ENCODE measurements at places on chromosomes 2 and 18. TPM values are rescaled to one million over a fixed set of nuclear protein-coding genes. Genes with fewer than 3 reads are reported as not detected.

DNA sequence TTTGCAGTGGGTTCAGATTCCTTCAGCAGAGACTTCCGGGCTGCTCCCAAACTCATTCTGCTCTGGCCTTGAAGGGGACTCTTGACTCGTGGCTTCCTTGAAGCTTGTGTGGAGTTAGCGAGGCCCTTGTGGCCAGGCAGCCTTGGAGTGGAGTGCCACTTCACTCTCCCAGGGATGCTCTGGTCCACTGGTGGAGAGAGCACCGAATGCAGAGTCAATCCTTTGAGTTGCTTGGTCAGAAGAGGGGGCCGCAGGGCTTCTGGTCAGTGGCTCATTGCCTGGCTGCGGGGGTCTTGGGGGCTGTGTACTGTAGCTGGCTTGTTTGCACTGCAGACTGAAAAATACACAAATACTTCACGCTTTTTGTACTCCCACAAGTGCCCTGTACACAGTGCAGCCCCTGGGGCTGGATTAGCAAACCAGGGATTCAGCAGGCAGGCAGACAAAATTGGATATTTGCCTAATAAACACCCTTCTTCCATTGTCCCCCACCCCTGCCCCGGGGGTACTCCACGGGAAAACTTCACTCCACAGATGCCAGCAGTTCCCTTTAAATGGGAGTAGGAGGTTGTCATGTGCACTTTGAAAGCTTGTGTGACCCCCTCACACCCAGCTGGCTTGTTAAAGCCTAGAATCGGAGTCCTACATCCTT lies 3.2 kb downstream of the GLI2 start:
- no peak for DNase-seq

- no peak for DNase-seq
Measured at GRCh38 chr18:7301094-7301493, 70.2 kb downstream of the LRRC30 start.

The GULP1 gene
- 44.7 TPM for polyA plus RNA-seq

DNA sequence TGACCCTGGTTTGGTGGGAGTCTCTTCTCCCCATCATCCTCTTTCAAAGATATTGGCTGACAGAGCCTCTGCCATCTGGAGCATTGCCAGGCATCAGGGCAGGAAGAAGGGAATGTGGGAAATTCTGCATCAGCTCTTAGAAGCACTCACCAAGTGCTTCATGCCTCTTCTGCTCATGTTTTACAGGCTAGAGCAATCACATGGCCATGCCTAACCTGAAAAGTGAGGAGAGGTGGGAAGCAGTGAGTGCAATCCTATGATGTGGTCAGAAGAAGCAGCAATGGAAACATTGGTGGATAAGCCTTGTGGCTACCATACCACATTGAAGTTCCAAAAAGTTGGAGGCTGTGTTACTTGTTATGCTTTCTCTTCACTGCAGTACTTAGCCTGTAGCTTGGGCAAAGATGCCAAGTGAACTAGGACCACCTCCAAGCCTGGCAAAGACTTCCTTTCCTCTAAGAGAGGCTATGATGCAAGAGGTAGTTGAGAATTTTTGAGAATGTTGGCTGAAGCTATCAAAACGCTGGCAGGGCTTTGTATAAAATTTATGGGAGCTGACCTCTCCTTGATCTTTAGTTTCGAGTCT lies 64.1 kb downstream of the BCL2L11 start:
- DNase-seq, result no peak

GRCh38 chr2:53312721-53313120 lies 454.9 kb upstream of the CHAC2 start:
- no peak for DNase-seq

- DNase-seq, result no peak
Measured at GRCh38 chr2:30949435-30949834, 142.2 kb upstream of the CAPN13 start.

GRCh38 chr2:152126664-152127063 lies 27.8 kb upstream of the CACNB4 start:
- no peak for DNase-seq

GRCh38 chr18:43661570-43661969 lies 384.3 kb upstream of the SYT4 start:
- peak; percentile 55 for DNase-seq

DNA sequence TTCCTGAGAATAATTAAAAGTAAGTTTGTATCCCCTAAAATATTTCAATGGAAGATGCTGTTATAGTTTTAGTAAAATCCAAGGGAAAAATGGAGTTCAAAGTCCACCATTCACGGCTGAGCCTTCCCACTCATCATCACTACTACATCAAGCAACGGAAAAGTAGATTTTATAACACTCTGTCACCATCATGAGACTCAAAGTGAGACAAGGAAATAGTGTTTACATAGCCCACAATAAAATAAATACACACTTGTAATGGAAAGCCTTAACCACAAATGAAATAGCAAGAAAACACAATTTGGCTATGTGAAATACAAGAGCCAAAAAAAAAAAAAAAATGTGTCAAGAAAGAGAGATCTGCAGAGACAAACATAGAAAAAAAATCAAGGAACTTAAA lies 569.9 kb upstream of the REG3G start:
- DNase-seq, result no peak

GRCh38 chr2:119689218-119689617 lies 10.2 kb downstream of the TMEM177 start:
- no peak for DNase-seq

The BMP10 gene
- not detected for polyA plus RNA-seq

The HES6 gene
- 2.9 TPM for polyA plus RNA-seq

The MAP3K19 gene
- not detected for polyA plus RNA-seq

The TOGARAM2 gene
- polyA plus RNA-seq, result 0.42 TPM

DNA sequence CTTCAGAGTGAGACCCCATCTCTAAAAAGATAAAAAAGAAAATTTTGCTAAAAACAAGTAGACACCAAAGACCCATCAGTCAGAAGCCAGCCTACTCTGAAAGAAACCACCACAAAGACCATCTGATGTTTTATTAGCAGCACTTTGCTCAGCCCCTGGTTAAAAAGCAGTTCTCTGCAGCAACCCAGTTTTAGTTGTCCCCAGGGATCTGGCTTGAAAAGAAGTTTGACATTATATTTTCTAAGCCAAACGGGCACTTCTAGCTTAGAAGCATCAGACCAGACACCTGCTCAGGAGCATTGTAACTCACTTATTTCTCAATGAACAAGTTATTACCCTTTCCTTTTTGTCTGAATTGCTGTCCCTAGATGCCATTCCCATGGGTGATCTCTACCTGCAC lies 164.2 kb upstream of the ETAA1 start:
- DNase-seq, result no peak

DNA sequence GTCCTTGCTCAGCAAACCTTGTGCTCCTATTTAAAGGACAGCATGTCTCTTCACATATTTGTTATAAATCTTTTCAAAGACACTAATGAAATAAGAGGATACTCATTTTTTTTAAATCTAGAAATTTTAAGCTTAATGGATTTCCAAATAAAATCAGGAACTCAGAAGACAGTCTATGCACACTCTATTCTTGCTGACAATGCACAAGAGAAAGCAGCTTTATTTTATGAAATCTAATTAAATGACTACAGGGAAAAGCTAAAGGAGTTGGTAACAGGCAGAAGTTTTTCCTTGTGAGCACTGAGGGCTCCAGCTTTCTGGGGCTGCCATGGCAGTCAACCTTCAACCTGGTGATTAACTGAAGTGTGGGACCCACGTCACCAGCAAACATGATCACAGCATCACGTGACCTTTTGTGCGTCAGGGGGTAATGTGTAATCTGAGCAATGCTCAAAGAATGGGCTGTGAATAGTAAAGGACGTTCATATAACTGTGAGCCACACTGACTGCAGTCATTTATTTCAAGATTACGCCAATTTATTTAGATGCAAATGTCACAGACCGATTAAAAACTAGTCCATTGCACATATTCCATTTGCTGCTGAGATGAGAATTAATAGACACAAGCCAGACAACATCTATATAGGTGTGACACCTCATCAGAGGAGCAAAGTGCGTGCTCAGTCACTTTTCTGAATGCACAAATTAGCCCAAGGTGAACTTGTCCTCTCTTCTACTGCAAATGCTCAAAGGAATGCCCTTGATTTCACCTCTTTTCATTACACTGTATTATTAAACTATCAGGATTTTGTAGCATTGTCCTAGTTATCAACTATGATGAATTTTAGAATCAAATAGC lies 11.6 kb upstream of the DNER start:
- peak; percentile 76 for DNase-seq

GRCh38 chr2:188176620-188177019 lies 115.1 kb upstream of the GULP1 start:
- no peak for DNase-seq

The C2orf78 gene
- polyA plus RNA-seq, result not detected

DNA sequence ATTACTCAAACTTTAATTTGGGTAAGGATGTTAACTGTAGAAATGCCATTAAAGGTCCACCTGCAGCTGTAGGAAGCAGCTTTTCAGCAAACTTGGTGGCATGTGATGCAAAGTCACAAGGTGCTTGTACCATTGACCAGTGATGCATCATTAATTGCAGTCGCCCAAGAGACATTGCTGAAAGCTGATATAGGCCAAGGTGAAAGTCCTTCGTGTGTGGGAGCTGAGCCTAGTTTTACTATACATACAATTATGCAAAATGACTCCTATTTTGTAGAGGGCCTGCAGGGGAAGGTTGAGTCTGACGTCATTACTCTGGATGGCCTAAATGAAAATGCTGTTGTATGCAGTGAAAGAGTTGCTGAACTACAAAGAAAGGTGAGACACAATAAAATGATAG lies 40.5 kb downstream of the ALMS1 start:
- no peak for DNase-seq

The AMER3 gene
- not detected for polyA plus RNA-seq

The CSRNP3 gene
- 0.25 TPM for polyA plus RNA-seq

DNA sequence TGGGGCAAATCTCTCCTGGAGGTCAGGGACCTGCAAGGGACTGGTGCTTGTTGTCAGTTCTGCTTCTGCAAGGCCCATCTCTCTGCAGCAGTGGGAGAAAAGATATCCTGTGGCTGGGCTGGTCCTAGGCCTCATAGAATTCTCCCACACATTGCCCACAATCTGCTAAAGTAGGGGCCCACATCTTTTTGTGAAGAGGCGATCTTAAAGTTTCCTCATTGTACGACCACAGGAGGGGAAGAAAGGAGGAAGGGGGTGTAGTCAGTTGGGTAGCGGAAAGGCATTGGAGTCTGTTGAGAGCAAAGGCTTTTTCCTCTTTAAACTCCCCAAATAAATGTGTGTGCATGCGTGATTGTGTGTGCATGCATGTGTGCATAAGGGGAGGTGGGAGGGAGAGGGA lies 145.3 kb downstream of the SLC4A3 start:
- no peak for DNase-seq

DNA sequence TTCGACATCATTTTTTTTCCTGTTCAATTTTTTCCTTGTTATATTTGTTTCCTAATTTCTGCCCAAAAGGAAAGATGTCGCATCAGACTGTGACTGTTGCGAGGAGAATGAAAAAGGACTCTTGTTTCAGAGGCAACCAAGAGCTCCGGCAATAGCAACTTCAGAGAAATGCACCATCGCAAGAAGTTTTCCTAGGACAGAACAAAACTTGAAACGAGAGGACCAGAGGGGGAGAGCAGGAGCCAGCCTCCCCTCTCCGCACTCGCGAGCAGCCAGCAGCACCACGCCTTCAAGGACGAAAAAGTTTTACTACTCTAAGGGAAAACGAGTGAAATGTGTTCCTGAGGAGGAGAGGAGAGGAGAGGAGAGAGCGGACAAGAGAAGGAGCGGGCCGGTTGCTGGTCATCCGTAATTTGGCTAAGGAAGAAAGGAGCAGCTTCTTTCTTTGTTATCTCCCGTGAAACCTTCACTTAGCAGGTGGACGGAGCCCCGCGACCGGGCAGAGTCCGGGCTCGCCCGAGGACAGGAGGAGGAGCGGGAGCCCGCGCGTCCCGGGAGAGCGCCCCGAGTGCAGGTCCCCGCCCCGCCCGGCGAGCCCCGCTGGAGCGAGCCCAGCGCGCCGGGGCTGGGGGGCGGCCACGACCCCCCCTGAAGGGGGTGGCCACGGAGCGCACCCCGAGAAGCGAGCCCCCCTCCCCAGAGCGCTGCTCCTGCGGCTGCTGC lies 744 bp downstream of the POU3F3 start:
- no peak for DNase-seq

- no peak for DNase-seq
Measured at GRCh38 chr18:56986829-56987228, 160.1 kb upstream of the BOD1L2 start.

The MOGAT1 gene
- polyA plus RNA-seq, result not detected

GRCh38 chr18:44862112-44862511 lies 181.4 kb downstream of the SETBP1 start:
- no peak for DNase-seq

The EDAR gene
- not detected for polyA plus RNA-seq

GRCh38 chr2:75634945-75635344 lies 11.6 kb upstream of the MRPL19 start:
- DNase-seq, result no peak

DNA sequence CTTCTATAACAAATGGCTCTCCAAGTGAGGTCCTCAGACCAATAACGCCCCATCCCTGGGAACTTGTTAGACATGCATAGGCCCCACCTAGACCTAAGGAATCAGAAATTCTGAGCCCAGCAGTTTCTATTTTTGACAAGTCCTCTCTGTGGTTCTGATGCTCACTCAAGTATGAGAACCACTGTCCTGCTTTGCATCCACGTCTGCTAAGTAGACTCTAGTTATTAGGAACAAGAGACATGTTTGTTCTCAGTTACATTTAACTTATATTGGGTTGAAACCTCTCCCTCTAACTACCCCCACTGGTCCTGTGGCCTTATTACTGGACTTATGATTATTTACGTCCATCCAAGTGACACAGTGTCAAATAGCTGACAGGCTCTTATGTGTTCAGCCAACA lies 70.3 kb downstream of the TMEM17 start:
- DNase-seq, result no peak

DNA sequence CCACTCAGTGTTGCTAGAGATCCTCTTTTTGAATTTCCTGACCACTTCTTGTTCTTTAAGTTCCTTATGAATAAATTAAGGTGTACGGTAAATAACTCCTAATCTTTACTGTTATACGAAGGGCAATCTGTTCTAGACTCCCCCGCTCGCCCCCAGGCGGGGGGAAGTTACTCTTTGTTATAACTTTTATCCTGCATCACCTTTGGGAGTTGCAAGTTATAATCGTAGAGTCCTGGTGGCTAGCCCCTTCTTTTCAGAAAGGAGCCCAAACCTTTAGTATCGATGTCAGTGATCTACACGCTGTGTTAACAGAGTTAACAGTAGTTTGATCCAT lies 652 bp downstream of the GCA start:
- no peak for DNase-seq
